Gastroesophageal sphincter (tissue), 4 donors: ENCODE measurements at places on chromosomes 5 and 9. TPM values are rescaled to one million over a fixed set of nuclear protein-coding genes. Genes with fewer than 3 reads are reported as not detected.
A peak's percentile ranks its signal among the peaks of the same experiment; 100 is the strongest.

- ATAC-seq = no peak
These were observed 4.8 kb upstream of the CEL start for GRCh38 chr9:133057006-133057405.

The UGT3A1 gene
- total RNA-seq = not detected

DNA sequence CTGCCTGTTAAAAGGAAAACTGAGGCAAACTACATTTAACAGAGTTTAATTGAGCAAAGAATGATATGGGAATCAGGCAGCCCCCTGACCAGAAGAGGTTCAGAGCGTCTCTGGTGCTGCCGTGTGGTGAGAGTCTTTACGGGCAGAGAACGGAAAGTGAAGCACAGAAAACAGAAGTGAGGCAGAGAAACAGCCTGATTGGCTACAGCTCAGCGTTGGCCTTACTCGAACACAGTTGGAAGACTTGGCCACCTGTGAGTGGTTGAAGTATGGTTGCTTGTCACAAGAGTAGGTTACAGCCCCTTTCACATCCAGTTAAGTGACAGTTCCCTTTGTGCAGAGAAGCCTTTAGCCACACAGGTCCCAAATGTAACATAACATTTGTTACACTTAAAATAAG, 16.9 kb upstream of the FBP1 start:
- peak; percentile 60 for ATAC-seq

GRCh38 chr9:86352440-86353077, 1.7 kb downstream of the TUT7 start:
- ATAC-seq = no peak

- no peak for ATAC-seq
These were observed 181.4 kb downstream of the GAS1 start for GRCh38 chr9:86765746-86766430.

GRCh38 chr9:106051545-106051944, 357.2 kb downstream of the TMEM38B start:
- ATAC-seq = no peak

- no peak for ATAC-seq
These were observed 173.1 kb downstream of the CCDC171 start for GRCh38 chr9:15725953-15726352.

The PARP8 gene
- total RNA-seq = 8.8 TPM

DNA sequence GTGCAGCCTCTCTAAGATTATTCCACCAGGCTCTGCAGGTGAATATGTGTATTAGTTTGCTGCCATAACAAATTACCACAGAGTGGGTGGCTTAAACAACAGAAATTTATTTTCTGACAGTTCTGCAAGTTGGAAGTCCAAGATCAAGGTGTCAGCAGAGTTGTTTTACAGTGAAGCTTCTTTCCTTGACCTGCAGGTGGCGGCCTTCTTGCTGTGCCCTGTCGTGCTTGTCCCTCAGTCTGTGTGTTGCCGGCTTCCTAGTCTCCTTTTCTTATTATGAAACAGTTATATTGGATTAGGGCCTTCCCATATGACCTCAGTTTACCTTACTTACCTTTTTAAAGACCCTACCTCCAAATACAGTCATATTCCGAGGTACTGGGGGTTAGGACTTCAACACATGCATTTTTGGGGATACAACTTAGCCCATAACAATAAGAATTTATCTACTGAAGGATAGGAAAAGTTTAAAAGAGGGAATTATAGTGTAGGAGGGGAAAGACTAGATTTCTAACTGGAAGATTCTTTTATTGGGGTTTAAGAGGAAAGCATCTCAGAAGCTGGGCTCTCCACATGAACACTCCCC, 97.4 kb downstream of the OSTF1 start:
- ATAC-seq = no peak

The IL4 gene
- not detected for total RNA-seq

The SARDH gene
- total RNA-seq = 0.62 TPM

DNA sequence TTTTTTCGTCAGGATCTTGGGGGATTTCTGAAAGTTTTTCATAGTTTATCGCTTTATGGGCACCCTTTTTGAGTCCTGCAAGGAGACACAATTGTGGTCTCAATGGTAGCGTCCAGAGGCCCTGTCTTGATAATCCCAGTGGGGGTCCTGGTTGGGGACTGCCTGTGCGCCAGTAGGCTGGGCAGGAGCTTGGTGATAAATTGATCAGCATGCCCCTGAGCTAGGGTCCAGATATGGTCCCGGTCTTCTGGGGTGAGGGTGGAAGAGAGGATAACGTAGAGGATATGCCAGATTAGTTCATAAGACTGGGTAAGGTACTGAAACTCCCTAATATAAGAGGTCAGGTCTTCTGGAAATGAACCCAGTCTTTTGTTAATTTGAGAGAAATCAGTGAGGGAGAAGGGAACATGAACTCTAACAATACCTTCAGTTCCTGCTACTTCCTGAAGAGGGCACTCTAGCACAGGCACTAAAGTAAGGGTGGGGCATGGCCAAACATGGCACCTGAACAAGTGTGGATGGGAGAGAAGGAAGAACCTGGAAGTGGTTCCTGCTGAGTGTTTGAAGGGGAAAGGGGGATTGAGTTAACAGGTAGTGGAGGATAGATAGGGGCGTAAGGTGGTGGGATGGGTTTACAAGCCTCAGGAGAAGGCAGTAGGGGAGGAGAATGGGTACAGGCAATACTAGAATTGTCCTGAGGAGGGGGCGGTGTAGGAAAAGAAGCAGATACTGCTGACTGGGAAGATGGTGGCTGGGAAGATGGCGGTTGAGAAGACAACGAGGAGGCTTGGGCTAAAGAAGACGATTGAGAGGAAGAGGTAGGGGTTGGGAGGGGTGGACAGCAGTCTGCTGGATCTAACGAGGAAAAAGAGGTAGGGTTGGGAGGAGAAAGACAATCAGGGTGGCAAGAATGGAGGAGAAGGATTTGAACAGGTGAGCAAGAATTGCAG, 33.8 kb upstream of the ANXA2R start:
- ATAC-seq = no peak

GRCh38 chr5:83742089-83742488, 21.4 kb upstream of the HAPLN1 start:
- no peak for ATAC-seq

DNA sequence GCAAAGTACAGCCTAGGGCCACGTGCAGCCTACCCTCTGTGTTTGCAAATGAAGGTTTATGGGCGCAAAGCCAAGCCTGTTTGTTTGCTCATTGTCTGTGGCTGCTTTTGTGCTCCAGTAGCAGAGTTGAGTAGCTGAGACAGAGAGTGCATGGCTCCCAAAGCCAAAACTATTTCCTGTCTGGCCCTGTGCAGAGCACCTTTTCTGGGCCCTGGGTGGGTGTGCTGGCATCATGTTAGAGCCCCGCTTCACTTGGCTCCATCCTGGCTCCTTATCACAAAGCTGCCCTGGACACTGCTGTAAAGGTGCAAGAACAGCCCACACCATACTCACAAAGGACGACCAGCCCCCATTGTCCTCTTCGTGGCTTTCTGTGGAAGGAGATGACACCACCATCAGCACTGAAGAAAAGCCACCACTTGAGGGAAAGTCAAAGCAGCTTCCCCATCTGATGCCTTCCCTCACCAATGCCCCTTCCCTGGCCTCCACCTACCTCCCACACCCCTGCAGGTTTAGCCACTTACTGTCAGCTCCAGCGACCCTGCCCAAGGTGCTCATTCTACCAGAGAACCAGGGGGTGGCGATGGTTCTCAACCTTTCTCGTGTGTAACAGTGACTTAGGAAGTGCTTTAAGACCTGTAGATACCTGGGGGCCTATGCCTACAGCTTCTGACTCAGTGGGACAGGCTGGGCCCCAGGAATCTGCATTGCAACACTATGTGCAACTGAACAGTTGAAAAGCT, 23.4 kb downstream of the LCP2 start:
- no peak for ATAC-seq

The ARAP3 gene
- 7.2 TPM for total RNA-seq

GRCh38 chr5:124342584-124342983, 403.9 kb downstream of the ZNF608 start:
- no peak for ATAC-seq

DNA sequence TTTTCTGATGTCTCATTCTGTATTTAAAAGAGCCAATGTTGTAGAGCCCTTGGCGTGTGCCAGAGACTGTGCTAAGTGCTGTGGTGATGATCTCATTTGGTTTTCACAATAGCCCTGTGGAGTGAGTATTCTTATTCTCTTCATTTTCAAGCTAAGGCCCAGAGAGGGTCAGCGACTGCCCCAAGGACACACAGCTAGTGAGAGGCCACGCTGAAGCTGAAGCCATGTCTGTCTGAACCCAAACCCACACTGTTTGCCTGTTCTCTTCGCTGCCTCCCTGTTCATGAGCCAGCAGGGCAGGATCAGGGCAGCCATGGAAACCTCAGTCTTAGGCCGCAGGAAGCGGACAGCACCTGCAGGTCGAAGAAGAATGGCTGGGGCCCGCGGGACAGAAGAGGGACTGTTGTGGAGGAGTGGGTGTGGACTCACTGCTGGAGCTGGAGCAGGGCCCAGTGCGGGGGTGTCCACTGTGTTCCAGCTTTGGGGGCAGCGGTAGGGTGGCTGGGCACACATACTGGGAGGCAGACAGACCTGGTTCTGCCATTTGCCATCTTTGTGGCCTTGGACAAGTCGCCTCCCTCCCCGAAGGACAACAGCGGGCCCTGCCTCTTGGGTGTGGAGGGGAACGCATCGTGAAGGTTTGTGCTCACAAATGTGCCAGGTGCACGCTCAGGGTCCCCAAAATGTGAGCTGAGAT, 257.9 kb upstream of the MVB12B start:
- ATAC-seq = no peak

DNA sequence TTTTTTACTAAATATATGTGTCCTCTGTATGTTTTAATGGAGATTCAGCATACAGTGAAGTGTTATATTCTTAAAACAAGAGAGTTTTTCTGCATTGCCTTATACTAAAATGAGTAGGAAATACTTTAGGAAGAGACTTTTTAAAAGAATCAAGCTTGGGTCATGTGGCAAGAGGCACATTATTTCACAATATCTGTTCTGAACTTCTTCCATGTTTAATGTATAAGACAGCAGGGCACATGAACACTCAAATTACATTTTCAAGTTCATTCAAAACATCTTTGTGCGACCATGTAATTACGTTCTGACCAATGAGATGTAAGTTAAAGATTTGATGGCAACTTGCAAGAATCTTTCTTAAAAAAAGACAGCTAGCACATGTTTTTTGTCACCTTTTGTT, 1055.9 kb downstream of the NR2F1-AS1 start:
- no peak for ATAC-seq

DNA sequence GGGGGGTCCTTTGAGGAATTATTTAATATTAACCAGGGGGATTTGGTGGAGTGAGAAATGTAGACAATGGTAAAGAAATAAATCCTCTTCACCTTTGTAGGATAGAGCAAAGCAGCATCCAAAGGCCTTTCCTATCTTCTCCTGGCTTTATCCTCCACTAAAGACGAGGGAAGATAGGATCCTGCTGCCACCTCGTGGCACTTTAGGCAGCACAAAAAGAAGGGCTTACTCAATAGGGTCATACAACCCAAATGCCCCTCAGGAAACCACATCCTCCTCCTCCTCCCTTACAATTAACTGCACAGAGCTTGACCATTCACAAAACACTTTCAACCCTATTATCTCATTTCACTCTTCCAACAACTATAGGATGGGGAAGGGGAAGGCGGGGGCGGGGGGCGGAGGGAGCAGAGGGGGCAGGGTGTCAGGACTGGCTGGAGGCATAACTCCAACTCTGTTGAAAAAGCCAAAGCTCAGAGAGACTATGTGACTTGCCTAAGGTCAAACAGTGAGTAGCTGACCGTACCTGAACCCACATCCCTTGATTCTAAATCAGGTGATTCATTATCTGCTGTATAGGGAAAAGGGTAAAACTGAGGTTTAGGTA, 45.4 kb upstream of the MYOT start:
- no peak for ATAC-seq

The CRHBP gene
- not detected for total RNA-seq

The NUTM2G gene
- total RNA-seq = not detected

DNA sequence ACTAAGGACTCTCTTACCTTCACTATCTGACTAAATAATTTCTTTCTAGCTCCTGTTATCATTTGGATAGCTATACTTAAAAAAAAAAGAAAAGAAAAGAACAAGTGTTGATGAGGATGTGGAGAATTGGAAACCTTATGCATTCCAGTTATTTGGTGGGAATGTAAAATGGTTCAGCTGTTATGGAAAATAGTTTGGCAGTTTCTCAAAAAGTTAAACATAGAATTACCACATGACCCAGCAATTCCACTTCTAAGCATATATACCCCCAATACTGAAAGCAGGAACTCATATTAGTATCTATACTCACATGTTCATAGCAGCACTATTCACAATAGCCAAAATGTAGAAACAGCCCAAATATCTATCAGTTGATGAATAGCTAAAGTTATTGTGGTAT, 61.1 kb downstream of the GNA14 start:
- ATAC-seq = no peak

GRCh38 chr9:38035873-38036272, 33.2 kb downstream of the SHB start:
- no peak for ATAC-seq

GRCh38 chr9:128912270-128912853, 8.4 kb upstream of the PHYHD1 start:
- no peak for ATAC-seq

The SYNPO gene
- 38.9 TPM for total RNA-seq

- no peak for ATAC-seq
These were observed 209.4 kb upstream of the RFX3 start for GRCh38 chr9:3735251-3735650.

- ATAC-seq = no peak
These were observed 6.3 kb upstream of the HAPLN1 start for GRCh38 chr5:83726912-83727311.

- no peak for ATAC-seq
These were observed 26.3 kb upstream of the TPD52L3 start for GRCh38 chr9:6301858-6302257.

DNA sequence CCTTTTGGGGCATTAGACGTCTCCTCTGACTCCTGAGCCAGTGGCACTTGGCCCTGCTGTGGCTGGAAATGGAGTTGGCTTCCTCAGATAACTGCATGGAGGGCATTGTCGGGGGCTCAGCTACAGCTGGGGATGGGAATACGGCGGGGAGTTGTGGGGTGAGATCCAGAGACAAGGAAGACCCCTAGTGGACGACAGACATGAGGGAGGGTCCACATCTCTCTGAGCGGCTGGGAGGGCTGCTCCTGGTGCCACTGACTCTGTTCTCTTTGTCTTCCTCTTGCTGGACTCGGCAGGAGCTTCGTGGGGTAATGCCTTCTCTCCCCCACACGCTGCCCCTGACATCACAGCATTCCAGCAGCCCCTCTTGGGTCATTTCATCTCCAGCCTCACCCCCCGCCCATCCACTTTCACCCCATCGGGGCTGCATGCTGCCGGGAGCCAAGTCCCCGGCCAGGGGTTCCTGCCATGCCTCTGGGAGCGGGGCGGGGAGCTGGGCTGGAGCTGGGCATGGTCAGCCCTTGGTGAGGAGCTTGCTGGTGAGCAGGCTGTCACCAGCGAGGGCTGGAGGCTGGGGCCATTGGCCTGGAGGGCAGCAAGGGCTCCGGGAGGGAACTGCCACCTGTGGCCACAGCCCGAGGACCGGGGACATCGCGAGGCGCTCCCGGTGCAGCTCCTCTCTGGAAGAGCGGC, 172.3 kb downstream of the CACNA1B start:
- no peak for ATAC-seq

GRCh38 chr5:31531543-31531887, 378 bp downstream of the DROSHA start:
- peak; percentile 29 for ATAC-seq

The STPG3 gene
- total RNA-seq = not detected

The CD72 gene
- 2.0 TPM for total RNA-seq

The IL17B gene
- 3.0 TPM for total RNA-seq
